ENCODE measurements at places on chromosomes 3 and 15.

DNA sequence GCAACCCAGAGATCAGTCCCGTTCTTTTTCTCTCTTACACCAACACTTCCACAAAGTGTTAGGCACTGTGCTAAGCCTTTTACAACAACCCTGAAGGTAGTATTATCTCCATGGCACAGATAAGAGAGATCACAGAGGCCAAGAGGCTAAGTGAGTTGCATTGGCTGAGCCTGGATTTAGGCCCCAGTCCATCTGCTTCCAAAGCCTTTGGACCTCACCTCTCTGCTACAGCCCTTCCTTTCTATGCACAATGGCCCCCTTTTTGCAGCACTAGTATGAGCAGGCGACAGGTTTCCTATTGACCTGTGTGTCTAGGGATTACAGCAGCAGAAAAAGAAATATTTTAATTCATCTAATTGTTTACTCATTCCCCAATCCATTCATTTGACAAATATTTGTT is 76.2 kb downstream of the CRYGS start:
- no peak for DNase-seq

DNA sequence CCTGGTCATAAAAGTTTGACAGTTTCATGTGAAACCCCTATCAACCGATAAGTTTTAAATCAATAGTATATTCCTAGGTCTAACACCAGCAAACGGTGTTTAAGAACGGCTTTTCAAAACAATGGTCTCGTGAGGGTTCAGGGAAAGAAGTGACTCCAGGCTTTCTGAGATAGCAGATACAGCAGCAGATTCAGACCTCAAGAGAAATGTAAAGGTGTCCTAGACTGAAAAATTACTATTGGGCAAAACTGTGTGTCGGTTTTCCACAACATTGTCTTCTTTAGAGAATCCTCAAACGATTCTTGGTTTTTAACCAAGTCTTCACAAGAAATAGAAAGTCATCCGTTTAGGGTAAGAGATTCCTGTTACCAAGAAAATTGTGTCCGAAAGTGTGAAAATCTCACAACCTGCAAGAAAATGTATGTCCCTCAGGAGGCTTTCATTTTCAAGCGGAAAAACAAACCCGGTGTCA is 1.2 kb downstream of the SETD2 start:
- DNase-seq, result no peak

GRCh38 chr3:133745981-133746711 is at the start of gene TF:
TF (plus strand) TSS chr3:133746393; CDS start chr3:133746441, 48 bp downstream.
- DNase-seq, result no peak

- DNase-seq, result no peak
Observed at GRCh38 chr15:72068856-72069255, 49.1 kb downstream of the MYO9A start.

All from left colon (tissue), 2 donors.